ENCODE measurements at places on chromosomes 16 and 17. TPM values are rescaled to one million over a fixed set of nuclear protein-coding genes. Genes with fewer than 3 reads are reported as not detected.

Gene HS3ST2
- total RNA-seq, result 0.16 TPM

Gene VTN
- 1.1 TPM for total RNA-seq

Gene TAT
- not detected for total RNA-seq

Gene LDAF1
- 89.8 TPM for total RNA-seq

Gene RAD51D
- 6.4 TPM for total RNA-seq

Gene MMP15
- total RNA-seq, result 10.6 TPM

Gene SLFN5
- 30.3 TPM for total RNA-seq

Gene DYNLRB2
- total RNA-seq, result 1.9 TPM

Gene ARHGAP23
- total RNA-seq, result 53.8 TPM

Gene PRSS36
- 2.0 TPM for total RNA-seq

Gene MYH13
- 0.05 TPM for total RNA-seq

Gene PPY
- total RNA-seq, result not detected

Gene SDR42E2
- total RNA-seq, result not detected

Gene PPP1R1B
- 5.1 TPM for total RNA-seq

Gene KRT12
- not detected for total RNA-seq

Gene KRT222
- 1.1 TPM for total RNA-seq

Gene SLC16A13
- total RNA-seq, result 0.37 TPM

Gene KRT27
- not detected for total RNA-seq

Gene CA4
- 0.42 TPM for total RNA-seq

Gene PLXDC1
- 12.7 TPM for total RNA-seq

Gene SLC38A8
- not detected for total RNA-seq

Gene CHD9NB
- 3.4 TPM for total RNA-seq

Gene CLEC18C
- not detected for total RNA-seq

Gene OVCA2
- total RNA-seq, result 9.5 TPM

Gene PDE6G
- total RNA-seq, result not detected

Gene EVPLL
- total RNA-seq, result 0.90 TPM

Gene C17orf78
- total RNA-seq, result not detected

Gene GGT6
- 13.0 TPM for total RNA-seq

Gene FOXN1
- 0.11 TPM for total RNA-seq

Gene KRT17
- total RNA-seq, result 33.5 TPM

Gene COX6A2
- total RNA-seq, result not detected

Gene MT3
- total RNA-seq, result 1.1 TPM

Gene SERPINF2
- 0.37 TPM for total RNA-seq

Gene COPS3
- total RNA-seq, result 81.4 TPM

Gene KRTAP3-2
- not detected for total RNA-seq

Gene MON1B
- total RNA-seq, result 5.5 TPM

Gene EXOC3L1
- 3.4 TPM for total RNA-seq

Gene C1QTNF8
- total RNA-seq, result not detected

Gene CRYBA1
- not detected for total RNA-seq

Gene MYL11
- 165 TPM for total RNA-seq

Gene PYY
- total RNA-seq, result not detected

Gene NAGS
- total RNA-seq, result 0.90 TPM

Gene HOXB1
- total RNA-seq, result not detected

Gene CLEC3A
- 16.8 TPM for total RNA-seq

Gene HAGHL
- 1.1 TPM for total RNA-seq

Gene CFAP97D1
- total RNA-seq, result not detected

Gene DPEP3
- total RNA-seq, result not detected
